ENCODE measurements at places on chromosomes 7 and 10.
A peak's percentile ranks its signal among the peaks of the same experiment; 100 is the strongest.

- no peak for DNase-seq
These were observed 82.8 kb upstream of the TNS3 start for GRCh38 chr7:47664650-47665195.

GRCh38 chr10:132684164-132684891 is 101.6 kb downstream of the NKX6-2 start:
- DNase-seq, result no peak

- DNase-seq, result no peak
These were observed 525.0 kb upstream of the SEMA3D start for GRCh38 chr7:85711894-85712293.

DNA sequence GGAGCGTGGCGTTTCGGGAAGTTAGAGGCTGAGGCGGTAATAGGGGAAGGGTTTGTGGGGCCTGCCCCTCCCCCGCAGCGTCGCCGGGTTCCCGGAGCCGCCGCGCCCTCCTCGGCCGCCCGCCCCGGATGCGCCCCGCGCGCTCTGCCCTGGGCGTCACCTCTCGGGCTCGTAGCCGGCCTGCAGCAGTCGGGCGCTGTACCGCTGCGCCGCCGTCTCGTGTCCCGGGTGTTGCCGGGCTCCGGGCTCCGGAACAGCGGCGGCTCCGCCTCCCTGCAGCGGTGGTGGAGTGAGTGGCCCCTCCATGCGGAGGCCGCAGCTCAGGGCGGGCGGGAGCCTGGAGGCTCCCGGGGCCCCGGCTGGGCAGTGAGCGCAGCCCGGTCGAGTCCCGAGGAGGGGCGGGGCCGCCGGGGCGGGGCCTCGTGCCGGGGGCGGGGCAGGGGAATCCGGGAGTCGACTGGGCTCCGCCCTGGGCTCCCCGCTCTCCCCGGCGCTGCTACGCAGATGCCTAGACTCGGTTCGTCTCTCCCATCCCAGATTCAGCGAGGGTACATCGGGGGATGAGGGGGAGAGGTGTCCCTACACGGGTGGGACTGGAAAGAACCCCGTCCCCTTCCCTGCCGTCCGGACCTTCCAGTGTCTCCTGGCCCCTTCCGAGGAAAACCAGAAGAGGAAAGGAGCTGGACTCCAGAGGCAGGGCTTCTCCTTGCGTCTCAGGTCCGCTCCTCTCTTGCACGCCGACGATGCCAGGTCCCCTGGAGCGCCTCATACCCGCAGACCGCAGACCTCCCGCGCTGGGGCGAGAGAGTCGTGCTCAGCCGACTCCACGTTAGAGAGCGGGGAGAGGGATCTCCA is at the start of gene IMPDH1:
IMPDH1 (minus strand) TSS at position 387 of the 855 bp plus-strand sequence; CDS start at position 306, 81 bp downstream.
- peak; percentile 57 for DNase-seq

GRCh38 chr7:39709768-39710311 is 86.5 kb downstream of the RALA start:
- peak; percentile 83 for DNase-seq

- peak; percentile 69 for DNase-seq
These were observed 287.6 kb downstream of the LRMDA start for GRCh38 chr10:75718991-75719390.

GRCh38 chr10:6011558-6011957 is 34.2 kb upstream of the IL15RA start:
- DNase-seq, result no peak

DNA sequence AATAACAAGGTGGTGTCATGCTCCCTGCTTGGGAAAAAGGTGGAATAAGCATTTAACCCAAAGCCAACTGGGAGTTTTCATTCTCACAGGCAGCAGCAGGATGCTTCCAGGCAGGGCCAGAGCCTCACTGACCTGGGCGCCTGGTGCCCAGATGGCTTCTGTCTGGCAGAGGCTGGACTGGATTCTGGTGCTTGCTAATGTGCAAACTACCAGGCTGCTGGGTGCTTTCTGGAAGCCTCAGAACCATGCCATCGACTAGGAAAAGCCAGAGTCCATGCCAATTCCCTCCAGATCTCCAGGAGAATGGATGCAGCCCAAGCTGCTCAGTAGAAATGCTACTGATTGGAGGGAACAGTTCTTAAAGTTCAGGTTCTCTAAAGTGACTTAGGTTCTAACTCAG is 36.2 kb downstream of the VIPR2 start:
- DNase-seq, result no peak

GRCh38 chr10:49594594-49594993 is 15.5 kb upstream of the SLC18A3 start:
- DNase-seq, result peak; percentile 16

GRCh38 chr10:34018784-34019183 is 684.3 kb upstream of the NRP1 start:
- no peak for DNase-seq

- no peak for DNase-seq
These were observed 162.9 kb downstream of the GRK5 start for GRCh38 chr10:119370111-119370741.

- no peak for DNase-seq
These were observed 299.9 kb upstream of the PITRM1 start for GRCh38 chr10:3472287-3473051.
